ENCODE measurements at places on chromosomes 12 and 14.
A peak's percentile ranks its signal among the peaks of the same experiment; 100 is the strongest.

- DNase-seq = no peak
Measured at GRCh38 chr12:52390739-52391617, 5.5 kb upstream of the KRT84 start.

- no peak for DNase-seq
Measured at GRCh38 chr14:100791348-100791735, 34.6 kb upstream of the MEG3 start.

GRCh38 chr12:109444259-109444658, 32.8 kb downstream of the KCTD10 start:
- no peak for DNase-seq

GRCh38 chr12:93174473-93174872, 203.3 kb upstream of the NUDT4 start:
- DNase-seq = no peak

DNA sequence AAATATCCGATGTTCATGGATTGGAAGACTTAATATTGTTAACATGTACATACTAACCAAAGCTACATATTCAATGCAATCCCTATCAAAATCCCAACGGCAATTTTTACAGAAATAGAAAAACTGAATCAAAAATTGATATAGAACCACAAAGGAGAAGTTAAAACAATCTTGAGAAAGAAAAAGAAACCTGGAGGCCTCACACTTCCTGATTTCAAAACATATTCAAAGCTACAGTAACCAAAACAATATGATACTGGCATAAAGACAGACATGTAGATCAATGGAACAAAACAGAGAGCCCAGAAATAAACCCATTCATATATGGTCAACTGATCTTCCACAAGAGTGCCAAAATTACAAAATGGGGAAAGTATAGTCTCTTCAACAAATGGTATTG, 5.4 kb upstream of the PELI2 start:
- DNase-seq = no peak

GRCh38 chr14:80669426-80669825, 272.1 kb downstream of the CEP128 start:
- no peak for DNase-seq

DNA sequence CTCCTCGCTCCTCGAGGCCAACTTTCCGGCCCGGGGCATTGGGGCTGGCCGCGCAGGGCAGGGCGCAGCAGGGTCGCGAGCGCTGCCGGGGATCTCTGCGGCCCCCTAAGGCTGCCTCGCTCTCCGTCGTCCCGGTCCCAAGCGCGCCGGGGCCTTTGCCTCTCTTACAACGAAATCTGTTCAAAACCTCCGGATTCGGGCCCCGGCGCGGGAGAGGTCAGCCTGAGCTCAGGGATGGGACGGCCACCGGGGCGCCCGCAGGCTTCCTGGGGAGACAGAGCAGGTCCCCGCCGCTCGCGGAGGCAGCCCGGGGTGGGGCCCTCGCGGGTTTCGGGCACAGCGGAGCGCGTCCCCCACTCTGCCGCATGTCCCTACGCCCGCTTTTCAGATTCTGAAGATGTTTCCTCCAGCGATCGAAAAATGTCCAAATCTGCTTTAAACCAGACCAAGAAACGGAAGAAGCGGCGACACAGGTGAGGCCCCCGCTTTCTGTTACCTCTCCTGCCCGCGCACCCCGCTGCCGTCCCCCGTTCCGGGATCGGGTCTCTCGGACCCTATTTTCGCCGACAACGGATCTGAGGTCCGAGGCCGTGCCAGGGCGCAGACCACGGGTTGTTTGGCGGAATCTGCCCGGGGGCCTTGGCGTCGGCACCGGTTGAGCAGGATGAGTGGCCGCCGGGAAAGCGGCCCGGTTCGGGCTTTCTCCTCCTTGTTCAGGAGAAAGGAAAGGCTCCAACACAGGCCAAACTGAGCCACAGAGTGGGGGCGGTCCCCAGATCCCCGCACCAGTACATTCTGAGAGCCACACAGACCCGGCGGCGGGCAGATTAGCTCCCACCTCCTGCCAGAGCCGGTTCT, 1.8 kb downstream of the VSX2 start:
- no peak for DNase-seq

DNA sequence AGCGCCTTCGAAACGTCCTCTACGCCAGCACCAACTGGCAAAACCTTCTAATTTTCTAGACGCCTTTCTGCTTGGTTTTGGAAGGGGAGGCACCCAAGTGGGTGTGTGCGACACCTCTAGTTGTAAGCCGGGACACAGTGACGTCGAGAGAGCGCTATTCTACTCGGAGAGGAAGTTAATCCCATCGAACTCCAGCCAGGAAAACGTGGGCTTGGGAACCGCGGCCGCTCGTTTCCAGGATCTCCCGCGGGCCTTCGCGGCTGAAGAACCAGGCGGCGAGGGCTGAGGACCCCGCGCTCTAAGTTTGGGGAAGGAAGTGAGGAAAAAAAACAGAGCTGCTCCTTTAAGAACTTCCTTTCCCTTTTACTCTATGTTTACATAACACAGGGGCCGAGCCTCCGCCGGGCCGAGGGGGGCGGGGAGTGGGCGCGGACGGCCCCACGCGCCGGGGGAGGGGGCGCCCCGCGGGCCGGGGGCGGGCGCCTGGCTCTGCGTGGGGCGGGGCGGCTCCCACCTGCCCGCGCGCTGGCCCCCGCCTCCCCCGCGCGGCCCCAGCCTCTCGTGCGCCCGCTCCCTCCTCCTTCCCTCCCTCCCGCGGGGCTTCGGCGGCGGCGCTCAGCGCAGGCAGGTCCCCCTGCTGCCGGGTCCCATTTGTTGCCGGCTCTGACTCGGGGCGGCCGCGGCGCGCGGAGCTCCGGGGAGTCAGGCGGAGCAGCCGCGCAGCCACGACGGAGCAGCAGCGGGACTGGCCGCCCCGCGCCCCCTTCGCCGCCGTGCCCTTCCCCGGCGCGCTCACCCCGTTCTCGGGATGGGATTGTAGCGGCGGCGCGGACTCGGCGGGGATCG, at the start of gene PELI2:
TSS of gene PELI2 (plus strand) at position 647 of the 846 bp plus-strand sequence. CDS start 250 bp downstream, outside the sequence.
- peak; percentile 83 for DNase-seq

GRCh38 chr12:121811434-121812319, 7.9 kb downstream of the SETD1B start:
- DNase-seq = peak; percentile 73

GRCh38 chr12:113439606-113440030, 17.4 kb downstream of the SDSL start:
- DNase-seq = no peak

GRCh38 chr12:69720750-69721149, 17.9 kb upstream of the RAB3IP start:
- no peak for DNase-seq

DNA sequence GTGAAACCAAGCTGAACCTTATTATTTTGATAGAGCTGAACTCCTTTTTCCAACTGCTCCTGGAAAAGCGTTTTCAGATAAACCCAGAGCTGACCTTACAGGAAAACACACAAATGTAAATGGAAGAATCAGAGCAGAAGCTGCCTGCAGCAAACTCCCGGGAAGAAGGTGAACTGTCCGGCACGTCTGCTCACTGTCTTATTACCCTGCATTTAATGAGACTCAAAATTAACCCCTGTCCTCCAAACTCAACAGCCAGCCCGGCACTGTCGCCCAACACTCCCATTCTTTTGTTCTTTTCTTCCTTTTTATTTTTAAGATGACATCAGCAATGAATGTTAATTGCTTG, 1046.9 kb upstream of the FLRT2 start:
- no peak for DNase-seq

DNA sequence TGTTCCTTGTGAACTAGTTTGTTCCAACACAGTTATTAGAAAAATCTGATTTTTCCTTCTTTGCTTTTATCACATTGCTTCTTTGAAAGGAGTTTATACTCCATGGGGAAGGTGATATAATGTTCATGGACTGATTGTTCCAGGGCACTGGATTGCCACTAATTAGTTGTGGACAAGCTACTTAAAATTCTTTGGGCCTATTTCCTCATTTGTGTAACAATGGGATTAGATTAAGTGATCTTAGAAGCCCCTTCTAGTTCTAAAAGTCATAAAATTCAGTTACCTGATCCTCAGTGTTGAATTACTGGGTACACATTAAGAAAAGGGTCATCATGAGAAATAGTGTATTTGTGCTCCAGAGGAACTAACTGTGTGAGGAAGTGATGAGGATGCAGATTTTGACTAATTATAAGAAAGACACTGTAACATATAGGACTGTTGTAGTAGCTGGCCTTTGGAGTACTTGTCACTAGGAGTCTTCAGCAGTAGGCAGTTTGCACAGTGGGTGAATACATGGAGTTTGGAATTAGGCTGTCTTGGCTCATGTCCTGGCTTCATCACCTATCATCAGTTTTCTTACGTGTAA, 82.2 kb downstream of the MIA2 start:
- DNase-seq = no peak

GRCh38 chr14:64110802-64111201, 183.4 kb downstream of the ESR2 start:
- no peak for DNase-seq

GRCh38 chr12:99444859-99445316, 202.7 kb upstream of the GARIN6 start:
- DNase-seq = no peak

DNA sequence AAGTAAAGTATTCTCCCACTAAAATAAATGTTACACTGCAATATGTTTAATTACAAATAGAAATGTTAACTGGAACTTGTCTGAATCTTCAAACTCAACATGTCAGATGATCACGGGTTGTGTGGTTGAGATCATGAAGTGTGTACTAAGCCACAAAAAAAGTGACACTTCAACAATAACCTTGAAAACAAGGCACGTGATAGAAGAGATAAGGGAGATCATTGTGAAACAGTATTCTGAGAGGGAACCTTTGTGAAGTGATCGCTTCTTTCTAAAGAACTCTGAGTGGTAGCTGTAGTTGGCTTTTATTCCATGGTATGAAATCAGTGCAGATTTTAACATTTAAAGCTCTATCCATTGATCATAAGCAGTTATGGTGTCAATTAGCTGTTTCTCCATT, 60.0 kb downstream of the LIN52 start:
- no peak for DNase-seq

DNA sequence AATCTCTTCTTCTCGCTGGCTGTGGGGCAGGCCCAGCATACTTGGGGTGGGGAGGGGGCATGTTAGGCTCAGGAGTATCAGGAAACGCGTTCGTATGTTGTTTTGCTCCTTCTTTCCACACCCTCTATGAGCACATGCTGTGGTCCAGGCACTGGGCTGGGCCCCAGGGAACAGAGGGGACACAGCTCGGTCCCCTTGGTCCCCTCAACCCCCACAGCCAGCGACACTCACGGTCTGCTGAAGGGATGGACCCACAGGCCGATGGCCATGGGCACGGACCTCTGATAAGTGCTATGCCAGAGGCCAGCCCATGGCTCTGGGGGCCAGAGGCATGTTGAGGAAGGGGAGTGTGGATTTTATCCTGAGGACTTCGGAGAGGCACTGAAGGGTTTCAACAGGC, 6.2 kb downstream of the IFI27 start:
- DNase-seq = no peak

DNA sequence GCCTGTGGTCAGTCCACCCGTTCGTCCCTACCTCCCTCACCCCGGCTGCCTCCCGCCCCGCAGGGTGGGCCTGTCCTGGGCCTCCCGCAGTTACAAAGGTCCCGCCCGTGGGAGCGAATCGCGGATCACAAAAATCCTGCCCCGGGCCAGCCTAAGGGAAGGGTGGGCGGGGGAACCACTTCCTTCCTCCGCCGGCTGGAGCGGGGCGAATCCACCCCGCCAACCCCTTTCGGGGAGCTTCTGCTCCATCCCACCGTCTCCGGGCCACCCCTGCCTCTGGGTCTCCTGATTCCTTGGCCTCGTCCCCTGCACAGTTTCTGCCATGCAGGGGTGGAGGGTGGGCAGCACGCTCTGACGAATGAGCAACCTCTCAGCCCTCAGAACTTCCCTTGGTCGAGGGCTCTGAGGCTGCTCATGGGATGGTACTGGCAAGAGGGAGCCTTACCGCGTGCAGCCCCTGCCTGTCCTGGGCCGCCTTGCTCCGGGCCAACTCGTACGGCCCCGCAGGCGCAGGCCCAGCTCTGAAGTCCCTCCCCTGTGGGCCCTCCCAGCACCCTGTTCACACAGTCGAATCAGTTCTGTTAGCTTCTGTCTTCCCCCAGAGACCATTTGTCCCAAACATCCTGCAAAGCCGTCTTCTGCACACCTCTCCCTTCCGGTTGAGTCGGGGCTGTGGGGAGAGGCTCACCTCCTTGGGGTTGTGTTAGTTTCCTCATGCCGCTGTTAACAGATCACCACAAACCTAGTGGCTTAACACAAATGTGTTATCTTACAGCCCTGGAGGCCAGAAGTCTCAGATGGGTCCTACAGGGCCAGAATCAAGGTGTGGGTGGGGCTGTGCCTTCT, 589 bp upstream of the HVCN1 start:
- DNase-seq = peak; percentile 40

- no peak for DNase-seq
Measured at GRCh38 chr12:84950971-84951546, 38.5 kb upstream of the SLC6A15 start.

DNA sequence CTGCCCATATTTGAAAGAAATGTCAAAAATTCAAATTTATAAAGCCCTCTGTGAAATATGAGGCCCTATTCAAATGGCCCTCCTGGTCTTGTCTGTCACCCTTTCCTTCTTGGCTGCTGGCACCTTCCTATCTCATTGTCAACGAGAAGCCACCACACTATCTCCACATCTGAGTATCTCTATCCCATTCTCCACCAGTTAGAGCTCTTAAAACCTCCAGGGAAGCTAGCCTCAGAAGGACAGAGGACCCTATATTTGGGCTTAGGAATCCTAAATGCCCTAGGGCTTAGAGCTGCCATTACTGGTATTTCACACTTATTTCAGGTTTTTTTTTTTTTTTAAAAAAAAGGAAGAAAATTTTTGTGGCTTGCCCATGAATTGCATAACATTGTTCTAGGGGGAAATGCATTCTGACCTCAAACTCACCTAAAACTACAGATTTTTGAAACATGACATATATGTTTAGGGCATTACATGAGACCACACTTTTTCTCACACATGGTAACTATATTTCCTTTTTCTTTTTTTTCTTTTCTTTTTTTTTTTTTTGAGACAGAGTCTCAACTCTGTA, 25.0 kb downstream of the SLC25A21 start:
- DNase-seq = no peak

DNA sequence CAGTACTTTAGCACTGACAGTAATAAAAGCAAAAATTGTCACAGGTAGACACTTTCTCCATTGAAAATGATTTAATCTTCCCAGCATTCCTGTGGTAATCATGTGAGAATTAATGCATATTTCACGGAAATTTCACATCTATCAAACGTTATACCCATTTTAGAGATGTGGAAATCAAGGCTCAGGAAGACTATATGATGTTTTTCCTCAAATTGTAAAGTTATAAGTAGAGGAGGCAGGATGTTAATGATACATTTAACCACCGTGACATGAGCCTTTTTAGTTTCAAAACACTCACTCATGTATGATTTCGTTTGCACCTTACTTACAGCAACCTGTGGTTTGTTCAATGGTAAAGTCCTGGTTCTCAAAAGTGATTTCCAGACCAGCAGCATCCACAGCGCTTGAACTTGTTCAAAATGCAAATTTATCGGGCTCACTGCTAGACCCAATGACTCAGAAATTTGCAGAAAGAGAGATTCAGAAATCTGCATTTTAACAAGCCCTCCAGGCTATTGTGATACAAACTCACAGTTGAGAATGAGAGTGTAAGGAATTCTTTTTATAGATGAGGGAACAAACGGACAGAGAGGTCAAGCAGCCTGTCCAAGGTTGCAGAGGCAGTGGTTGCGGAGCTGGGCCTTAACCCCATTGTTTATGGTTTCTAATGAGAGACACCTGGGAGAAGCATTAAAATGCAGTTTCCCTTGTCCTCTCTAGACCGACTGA, 654.8 kb upstream of the TBX3 start:
- no peak for DNase-seq

All from activated CD8-positive, alpha-beta memory T cell treated with anti-CD3 and anti-CD28 coated beads, Interleukin-2, amount 50 U/mL, for 4 hours (primary cell).